ENCODE measurements at places on chromosomes 6 and 20.

DNA sequence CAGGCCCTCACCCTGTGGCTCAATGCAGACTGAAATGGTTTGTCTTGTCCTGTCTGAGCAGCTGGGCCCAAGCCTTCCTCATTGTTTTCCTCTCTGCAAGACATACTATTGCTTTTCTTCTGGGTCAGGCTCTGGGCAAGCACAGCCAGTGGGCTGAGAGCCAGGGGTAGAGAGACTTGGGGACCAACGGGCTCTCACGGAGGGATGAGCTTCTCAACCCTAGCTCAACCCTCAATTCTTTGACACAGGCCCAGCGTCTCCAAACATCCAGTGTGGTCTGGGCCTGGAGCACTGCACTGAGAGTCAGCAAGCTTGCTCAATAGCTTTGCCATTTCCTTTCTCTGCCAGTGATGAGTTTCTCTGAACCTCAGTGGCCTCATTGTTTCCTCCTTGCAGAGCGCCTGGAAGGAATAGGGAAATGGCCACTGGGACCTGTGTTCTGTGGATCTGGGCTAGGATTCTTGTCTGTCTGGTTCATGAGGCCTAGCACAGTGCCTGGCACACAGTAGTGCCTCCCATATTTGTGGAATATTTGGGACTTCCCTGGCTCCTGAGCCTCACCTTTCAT lies 9.3 kb downstream of the ANGPT4 start:
- DNase-seq = no peak

- no peak for DNase-seq
Observed at GRCh38 chr6:48994811-48995210, 468.2 kb downstream of the MMUT start.

GRCh38 chr20:39878809-39879208 lies 810.2 kb downstream of the MAFB start:
- DNase-seq = no peak

GRCh38 chr6:137002505-137002904 lies 42.3 kb downstream of the IL20RA start:
- DNase-seq = no peak

- DNase-seq = no peak
Observed at GRCh38 chr6:133241086-133241900, at the start of gene EYA4. Gene EYA4, plus strand, starts transcription at chr6:133241357. Its CDS starts 33,424 bp downstream, at chr6:133274781.
